ENCODE measurements at places on chromosomes 2 and 18. TPM values are rescaled to one million over a fixed set of nuclear protein-coding genes. Genes with fewer than 3 reads are reported as not detected.

DNA sequence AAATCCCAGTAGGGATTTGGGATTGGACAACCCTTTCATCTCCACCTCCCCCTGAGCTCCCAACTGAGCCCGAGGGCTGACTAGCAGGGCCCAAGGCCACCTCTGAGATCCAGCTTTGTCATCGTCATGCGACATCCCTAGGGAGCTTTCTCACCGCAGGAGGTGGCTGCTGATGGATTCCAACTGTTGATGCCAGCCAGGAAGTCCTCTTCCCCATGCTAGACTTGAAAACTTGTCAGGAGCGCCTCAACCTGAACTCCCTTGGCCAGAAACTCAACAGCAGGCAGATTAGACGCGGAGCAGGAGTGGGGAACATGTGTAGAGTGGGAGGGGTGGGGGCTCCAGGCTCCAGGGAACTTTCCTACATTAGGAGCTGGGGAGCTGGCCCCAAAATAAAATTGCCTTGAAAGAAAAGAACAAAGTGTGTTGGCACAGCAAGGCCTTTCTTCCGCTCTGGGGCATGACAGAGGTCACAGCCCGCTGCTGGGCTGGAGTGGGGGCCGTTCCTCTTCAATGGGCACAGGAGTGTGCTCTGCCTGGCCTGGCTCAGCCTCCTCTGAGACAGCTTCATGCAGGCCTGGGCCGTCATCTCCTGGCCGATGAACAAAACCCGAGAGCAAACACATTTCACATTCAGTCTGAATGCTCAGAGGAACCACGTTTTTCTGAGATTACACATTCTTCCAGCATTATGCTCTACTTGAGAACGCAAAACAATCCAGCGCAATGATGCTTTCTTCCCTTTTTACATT lies 34.5 kb downstream of the EMILIN2 start:
- no peak overlapping the region for H3K4me3 ChIP-seq
- H3K27ac ChIP-seq, result peak overlapping the region; percentile 93
- no peak for DNase-seq
- H3K4me1 ChIP-seq, result peaks cover 27% of the 10 kb centered on the region
- no peaks in the 10 kb centered on the region for H3K36me3 ChIP-seq
- H3K27me3 ChIP-seq, result no peaks in the 10 kb centered on the region

DNA sequence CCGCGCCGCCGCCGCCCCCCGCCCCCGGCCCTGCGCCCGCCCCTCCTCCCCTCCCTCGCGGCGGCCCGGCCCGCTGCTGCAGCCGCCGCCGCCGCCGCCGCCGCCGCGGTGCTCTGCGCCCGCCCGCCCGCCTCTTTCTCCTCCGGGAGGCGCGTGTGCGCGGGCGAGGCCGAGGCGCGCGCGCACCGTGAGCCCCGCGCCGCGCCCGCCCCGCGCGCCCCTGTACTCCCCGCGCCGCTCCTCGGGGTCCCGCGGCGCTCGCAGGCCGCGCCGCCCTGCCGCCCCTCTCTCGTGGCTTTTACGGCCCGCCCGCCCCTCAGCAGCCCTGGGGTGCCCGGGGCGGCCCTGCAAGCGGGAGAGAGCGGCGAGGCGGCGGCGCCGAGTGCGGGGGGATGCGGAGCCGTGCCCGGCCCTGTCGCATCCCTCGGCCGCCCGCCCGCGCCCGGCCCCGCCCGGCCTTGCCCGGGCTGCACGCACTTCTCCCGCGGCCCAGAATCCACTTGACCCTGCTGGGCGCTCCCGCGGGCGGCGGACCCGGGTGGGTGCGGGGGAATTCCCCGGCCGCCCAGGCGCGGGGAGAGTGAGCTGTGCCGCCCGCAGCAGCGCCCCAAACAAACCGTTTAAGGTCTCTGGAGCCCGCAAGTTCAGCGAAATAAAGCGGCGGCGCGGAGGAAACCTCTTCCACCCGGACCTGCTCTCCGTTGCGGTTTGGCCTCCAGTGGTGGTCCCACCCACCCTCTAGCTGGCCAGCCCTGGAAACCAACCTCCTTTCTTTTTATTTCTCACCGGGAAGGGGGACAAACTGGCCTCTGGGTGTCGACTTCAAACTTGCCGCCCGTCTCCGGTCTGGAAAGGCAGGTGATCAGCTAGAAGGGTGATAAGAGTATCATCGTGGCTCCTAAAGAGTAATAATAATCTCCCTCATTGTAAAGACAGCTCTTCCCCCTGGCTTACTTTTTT lies 37.4 kb downstream of the AFF3 start:
- H3K27me3 ChIP-seq, result no peaks in the 10 kb centered on the region
- no peak overlapping the region for H3K27ac ChIP-seq
- H3K4me1 ChIP-seq, result peaks cover 2% of the 10 kb centered on the region
- H3K36me3 ChIP-seq, result no peaks in the 10 kb centered on the region
- peak overlapping the region; percentile 52 for H3K4me3 ChIP-seq

DNA sequence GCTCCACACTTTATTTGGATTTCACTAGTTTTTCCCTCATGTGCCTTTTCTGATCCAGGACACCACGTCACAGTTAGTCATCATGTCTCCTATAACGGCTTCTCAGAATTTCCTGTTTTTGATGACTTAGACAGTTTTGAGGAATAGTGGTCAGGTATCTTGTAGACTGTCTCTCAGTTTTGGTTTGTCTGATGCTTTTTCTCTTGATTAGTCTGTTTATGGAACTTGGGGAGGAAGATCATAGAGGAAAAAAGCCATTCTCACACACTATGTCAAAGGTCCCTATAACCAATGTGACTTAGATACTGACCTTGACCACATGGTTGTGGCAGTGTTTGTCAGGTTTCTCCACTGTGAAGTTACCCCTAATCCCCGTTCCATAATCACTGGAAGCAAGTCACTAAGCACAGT lies 89.0 kb downstream of the RAPH1 start:
- H3K4me1 ChIP-seq, result no peaks in the 10 kb centered on the region
- H3K36me3 ChIP-seq, result peaks cover 29% of the 10 kb centered on the region
- DNase-seq, result no peak

The STK39 gene
- 7.5 TPM for total RNA-seq

The FAM161A gene
- total RNA-seq, result not detected

Measured in ascending aorta (tissue), 2 donors.